Stimulated activated CD8-positive, alpha-beta memory T cell treated with anti-CD3 and anti-CD28 coated beads, Interleukin-4, amount 100 ng/mL, for 4 hours (primary cell): ENCODE measurements at places on chromosomes 5 and 9.

DNA sequence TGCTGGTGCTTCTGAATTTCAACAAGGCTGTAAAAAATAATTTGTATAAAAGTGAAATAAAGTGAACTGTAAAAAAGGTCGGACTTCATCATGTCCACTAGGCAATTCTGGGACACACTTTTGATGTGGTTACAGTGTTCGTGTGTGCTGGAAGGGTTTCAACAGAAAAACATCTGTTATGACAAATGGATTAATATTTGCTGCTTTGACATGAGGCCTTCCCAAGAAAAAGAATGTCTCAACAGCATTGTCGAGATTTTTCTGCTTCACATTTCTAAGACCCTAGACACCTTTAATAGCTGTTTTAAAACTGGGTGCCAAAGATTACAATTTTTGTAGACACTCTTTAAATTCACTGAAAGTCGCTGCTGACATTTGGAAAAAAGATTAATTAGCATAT lies 216.6 kb downstream of the SLC12A2 start:
- no peak for DNase-seq

GRCh38 chr5:2817031-2817603 lies 65.6 kb upstream of the IRX2 start:
- no peak for DNase-seq

DNA sequence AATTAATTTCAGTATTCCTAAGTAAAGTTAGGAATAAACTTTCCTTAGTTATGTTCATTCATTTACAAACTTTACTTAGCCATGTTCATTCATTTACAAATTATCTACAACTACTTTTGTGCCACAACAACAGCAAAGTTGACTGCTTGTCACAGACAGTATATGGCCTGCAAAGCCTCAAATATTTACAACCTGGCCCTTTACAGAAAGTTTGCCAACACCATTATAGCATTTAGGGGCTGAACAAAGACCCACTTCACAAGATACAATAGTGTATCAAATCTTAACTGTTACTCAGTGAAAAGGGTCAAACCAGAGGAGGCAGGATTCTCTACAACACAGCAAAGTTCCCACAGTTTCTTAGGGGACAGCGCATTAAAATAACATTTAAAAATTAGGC lies 9.7 kb upstream of the OTULINL start:
- no peak for DNase-seq

- no peak for DNase-seq
Observed at GRCh38 chr5:73897893-73898292, 271.9 kb downstream of the ARHGEF28 start.

DNA sequence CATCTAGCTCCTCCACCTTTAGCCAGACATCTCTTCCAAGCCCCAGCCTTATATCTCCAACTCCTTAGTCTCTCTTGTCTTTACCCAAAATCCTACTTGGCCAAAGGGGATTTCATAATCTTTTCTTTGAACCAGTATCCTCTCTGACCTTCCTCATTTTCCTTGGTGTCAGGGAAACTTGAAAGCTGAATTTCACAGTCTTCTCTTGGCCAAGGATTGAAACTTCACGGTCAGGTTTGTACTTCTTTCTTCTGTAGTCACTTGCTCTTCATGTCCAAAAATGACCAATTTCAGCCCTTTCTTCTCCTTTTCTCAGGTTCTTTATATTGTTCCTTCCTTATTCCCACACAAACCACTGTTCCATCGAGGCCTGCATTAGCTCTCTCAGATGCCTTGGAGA lies 473.7 kb upstream of the KLF4 start:
- no peak for DNase-seq
